ENCODE measurements at places on chromosomes 3 and 15.

DNA sequence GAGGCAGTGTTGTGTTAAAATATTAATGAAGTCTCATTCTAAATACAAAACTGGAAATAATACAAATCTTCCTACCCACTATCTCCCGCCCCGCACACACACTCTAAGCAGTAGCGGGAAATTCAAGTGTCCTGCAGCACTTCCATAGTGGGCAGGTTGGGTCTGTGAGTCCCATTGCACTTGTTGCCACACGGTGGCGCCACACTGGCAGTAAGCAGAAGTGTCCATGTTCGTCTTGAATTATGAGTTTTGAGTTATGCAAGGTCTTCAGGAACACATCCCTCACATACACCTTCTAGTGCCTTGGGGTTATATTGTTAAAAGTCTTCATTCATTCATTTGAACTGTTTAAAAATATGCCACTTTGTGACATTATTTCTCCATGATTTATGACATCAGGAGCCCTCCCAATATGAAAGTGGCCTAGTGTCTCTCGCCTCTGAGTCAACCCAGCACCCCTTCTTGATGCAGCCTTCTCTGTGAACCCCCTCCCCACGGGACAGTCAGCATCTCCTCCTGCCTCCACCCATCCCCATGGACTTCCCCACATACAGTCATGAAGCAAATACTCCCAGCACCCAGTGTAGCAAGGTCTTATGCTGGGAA lies 17.6 kb upstream of the CCDC174 start:
- DNase-seq, result peak; percentile 80

DNA sequence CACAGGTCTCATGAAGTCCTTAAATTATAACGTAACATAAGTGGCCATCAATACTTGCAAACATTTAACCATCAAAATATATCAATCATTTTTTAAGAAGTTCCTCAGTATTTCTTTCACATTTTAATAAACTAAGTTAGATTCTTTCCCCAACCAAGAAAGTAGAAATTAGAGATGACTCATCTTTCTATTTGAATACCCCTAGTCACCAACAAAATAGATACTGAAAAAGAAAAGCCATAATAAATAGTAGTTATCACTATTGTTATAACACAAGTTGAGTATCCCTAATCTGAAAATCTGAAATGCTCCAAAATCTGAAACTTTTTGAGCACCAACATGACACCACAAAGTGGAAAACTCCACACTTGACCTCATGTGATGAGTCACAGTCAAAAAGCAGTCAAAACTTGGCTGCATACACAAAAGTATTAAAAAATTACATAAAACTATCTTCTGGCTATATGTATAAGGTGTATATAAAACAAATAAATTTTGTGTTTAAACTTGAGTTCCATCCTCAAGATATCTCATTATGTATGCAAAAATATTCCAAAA lies 3.7 kb downstream of the SHQ1 start:
- DNase-seq, result peak; percentile 37

GRCh38 chr15:36988947-36989346 lies 111.4 kb downstream of the MEIS2 start:
- DNase-seq, result peak; percentile 34

GRCh38 chr15:78195735-78196201 lies 38.6 kb downstream of the ACSBG1 start:
- DNase-seq, result peak; percentile 16

DNA sequence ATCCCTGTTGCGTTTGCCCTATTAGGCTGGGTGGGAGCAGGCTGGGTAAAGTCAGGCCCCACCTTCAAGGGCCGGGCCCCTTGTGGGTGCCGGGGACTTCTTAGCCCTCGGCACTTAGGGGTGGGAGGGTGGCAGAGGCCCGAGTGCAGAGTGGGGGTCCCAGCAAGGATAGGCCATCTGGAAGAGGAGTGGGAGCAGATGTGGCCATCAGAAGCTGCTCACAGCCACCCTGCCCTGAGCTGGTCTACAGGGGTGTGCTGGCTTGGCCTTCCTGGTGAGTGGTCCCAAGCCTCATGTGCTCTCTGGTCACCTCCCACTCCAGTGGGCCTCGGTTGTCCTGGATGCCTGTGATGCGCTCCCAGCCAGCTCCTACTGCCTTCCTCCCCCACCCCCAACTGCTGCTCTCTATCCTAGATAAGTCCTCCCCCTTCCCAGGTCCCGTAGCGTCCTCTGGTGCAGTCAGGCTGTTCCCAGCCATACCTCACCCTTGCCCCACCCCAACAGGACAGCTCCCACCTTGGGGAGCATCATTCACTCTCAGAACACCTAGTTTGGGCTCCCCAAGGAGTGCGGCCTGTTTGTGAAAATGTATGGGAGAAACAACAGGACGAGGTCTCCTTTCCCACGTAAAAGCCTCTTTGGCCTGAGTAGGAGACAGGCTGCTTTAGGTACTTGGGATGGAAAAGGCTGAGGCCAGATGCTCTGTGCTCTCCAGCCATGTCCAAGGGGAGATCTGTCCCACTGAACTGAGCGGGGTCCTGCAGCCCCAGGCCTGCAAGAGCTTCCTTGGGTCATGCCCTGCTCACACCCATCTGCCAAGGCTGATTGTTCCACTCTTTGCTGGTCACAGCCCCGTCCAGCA lies 24.9 kb upstream of the PLXNA1 start:
- no peak for DNase-seq

- no peak for DNase-seq
These were observed 28.3 kb upstream of the THBS1 start for GRCh38 chr15:39552556-39552955.

DNA sequence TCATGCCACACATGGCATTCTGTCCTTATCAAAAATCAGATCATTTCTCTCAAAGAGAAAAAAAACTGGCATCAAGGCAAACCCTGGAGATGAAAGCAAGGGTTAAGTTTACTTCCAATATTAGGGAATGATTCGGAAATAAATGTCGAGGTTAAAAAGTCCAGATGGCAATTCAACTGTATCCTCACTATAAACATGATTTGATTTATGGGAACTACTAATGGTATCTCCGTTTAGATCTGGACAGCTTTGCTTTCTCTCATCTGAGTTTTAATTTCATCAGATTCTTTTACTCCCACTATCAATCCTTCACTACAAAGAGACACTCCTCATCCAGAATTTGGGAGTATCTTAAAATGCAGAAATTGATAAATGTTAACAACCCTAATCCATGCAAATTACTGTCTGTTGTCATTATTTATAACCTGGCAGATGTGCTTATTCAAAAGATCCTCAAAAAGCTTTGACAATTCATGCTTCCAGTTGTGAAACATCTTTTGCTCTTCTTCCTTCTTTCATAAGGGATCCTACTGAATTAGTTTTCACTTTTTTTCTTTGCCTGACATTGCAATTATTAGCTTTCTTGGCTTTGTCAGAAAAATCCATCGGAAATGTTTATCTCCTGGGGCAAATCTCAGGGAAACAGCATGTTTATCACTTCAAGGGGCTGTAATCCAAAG lies 903.2 kb downstream of the MCTP2 start:
- no peak for DNase-seq

DNA sequence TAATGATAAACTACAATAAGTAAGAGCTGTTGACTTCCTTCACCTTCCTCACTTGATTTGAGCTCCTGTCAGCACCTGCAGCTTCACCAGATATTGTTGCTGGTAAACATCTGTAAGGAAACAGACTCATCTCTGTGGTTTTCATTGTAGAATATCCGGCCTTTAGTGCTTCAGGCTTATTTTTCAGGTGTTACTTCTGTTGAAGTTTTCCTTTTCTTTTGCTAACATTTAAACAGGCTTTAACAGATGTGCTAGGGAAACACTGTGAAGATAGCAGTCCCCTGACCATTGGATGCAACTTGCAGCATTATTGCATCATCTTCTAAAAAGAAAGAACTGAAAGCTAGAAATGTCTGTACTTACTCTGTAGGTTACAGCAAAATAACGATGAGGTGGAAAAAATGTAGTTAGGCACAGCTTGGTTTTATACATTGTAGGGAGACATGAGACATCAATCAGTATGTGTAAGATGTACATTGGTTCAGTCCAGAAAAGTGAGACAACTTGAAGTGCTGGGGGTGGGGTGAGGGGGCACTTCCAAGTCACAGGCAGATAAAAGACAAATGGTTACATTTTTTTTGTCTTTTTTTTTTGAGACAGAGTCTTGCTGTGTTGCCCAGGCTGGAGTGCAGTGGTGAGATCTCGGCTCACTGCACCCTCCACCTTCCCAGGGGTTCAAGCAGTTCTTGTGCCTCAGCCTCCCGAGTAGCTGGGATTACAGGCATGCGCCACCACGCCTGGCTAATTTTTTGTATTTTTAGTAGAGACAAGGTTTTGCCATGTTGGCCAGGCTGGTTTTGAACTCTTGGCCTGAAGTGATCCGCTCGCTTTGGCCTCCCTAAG lies 10.2 kb downstream of the EDEM1 start:
- DNase-seq, result peak; percentile 80
